ENCODE measurements at places on chromosomes 1 and 21.

DNA sequence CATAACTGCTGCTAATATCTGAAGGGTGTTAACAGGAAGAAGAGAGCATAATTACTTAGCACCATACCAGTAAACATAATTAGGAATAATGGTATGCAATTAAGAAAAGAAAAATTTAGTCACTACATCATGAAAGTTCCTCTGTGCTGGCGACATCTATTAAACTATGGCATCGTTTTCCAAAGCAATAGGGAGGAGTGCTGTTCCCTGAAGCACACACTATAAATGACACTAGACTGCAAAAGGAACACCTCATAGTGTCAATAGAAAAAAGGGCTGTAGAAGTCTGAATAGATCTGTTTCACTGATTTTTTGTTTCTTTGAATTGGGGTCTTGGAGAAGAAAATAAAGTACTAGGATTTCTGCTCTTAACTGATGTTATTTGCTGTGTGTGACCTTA, 773.6 kb upstream of the B3GALT2 start:
- DNase-seq: no peak

DNA sequence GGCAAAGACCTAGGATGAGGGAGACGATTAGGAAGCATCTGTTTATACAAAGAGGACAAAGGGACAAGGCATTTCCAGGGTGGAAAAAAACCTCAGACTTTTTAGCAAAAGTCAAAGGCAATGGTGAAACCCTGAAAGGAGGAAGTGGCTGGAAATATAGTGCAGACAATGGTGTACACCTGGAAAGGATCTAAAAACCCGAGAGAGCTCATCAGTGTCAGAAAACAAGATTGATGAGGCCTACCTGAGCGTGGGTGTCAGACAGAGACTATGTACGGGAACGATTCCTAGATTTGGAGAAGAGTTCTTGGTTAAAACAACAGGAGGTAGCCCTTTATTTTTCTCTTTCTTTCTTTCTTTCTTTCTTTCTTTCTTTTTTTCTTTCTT, 68.8 kb upstream of the HUNK start:
- DNase-seq: no peak

GRCh38 chr1:37958690-37959089, 11.8 kb upstream of the INPP5B start:
- no peak for DNase-seq

DNA sequence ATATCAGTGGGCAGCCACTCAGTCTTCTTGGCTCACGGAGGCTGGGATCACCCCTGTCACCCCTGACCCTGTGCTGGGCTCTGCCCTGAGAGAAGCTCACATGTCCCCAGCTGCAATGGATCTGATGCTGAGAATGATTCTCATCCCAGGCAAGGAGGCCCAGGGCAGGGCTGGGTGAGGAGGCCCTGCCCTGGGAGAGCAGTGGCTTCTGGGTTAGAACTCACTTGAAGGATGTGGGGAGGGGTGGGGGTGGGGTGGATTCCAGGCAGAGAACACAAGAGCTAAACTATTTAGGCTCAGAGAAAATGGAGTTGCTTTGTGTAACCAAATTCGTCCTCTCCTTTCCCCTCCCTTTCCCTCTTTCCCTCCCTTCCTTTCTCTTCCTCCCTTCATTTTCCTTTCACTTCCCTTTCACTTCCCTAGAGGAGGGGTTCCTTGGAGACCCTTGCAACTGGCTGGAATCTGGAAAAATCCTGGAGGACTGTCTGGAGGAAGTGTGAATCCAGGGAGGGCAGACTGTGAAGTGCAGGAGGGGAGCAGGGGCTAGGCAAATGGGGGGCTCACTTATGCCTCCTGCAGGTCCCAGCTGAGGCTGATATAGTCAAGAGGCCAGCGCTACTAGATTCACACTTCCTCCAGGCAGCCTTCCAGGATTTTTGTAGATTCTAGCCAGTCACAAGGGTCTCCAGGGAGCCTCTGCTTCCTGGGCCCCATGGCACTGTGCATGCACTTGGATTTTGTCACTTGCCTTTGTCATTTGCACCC, 47.0 kb downstream of the IGSF21 start:
- DNase-seq: no peak

DNA sequence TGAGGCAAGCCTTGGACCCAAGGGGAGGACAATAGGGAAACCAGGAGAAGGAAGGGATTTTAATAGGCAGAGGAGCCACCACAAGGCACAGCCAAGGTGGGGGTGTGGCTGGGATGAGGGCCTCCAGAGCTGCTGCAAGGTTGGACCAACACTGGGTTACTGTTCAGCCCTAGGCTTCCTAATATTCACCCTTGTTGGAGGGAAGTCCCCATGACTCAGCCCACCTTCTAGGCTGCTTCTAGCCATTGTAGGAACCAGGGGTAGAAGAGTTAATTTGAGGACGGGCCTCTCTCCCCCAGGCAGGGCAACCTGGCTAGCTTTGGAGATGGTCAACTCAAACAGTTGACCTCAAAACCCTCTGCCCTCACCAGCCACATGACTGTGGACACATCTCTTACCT, 59.5 kb downstream of the KCNN3 start:
- no peak for DNase-seq

DNA sequence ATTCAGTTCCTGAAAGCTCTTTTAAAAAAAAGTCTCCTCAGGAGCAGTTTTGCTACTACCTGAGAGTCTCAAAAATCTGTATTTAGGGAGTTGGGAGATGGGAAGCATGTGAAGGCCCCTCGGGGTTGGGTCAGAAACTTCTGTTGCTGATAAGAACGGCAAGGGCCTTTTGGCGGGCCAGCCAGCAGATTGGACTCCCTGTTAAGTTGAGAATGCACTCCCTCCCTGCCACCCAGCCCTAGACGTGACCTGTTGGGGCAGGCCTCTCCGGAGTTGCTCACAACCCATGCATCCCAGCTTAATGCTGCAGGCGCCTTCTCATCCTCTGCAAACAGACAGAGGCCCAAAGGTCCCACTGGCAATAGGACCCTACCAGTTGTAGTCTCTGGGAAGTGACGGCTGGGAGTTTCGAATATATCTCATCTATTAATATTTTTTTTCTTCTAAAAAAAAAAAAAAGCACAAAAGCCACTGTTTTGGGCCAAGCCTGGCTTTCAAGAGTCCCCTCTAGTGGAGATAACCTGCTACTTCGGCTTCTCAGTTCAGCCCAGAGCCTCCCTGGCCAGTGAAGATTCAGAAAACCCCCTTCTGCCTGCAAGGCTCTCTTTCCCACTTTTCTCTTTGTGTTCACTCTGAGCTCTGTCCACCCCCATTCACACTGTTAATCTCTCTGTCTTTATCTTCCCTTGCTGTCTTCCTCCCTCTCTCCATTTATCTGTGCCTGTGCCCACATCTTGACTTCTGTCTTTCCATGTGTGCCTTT, 5.3 kb downstream of the PLXNA2 start:
- DNase-seq: no peak

DNA sequence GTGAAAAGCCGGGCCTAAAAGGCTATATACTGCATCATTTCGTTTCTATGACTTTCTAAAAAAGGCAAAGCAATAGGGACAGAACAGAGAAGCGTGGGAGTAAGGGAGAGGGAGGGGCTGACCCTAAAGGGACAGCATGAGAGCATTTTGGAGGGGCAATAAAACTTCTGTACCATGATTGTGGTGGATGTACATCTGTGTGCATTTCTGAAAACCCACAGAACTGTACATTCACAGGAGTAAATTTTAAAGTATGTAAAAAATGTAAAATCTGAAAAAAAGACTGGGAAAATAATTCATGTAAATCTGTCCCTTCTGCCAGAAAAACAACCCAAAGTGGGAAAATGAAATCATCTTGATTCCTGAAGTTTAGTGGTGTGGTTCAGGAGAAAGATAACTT, 235.4 kb downstream of the CENPF start:
- no peak for DNase-seq

DNA sequence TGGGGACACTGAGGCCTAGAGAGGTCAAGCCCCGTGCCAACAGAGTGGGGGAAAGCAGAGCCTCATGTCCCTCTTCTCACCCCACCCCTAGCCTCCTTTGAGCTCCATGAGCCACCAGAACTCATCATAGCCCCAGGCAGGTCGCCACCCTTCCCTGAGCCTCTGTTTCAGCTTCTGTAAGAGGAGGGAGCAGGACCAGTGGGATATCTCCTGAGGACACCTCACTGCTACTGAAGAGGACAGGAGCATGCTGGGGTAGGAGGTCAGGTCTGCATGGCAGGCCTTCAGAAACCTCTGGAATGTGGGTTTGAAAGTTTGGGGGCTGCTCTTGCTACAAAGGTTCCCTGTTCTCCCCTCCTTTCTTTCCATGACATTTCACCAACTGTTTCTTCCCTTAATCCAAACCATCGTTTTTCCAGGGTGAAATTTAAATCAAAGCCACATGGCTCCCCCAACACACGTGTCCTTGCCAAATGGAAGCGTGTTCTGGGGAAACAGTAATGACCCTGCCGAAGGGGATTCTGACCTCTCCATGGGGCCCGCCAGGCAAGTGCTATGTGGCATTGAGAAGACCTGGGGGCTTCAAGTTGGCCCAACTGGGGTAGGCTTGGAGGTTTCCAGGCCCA, 88.1 kb upstream of the RUNX3 start:
- DNase-seq: no peak

GRCh38 chr1:6448749-6449631, 17.0 kb downstream of the TNFRSF25 start:
- DNase-seq: no peak

- no peak for DNase-seq
These were observed 1.1 kb downstream of the DFFB start for GRCh38 chr1:3858231-3858981.

GRCh38 chr1:166511761-166512160, 327.5 kb upstream of the POGK start:
- no peak for DNase-seq

DNA sequence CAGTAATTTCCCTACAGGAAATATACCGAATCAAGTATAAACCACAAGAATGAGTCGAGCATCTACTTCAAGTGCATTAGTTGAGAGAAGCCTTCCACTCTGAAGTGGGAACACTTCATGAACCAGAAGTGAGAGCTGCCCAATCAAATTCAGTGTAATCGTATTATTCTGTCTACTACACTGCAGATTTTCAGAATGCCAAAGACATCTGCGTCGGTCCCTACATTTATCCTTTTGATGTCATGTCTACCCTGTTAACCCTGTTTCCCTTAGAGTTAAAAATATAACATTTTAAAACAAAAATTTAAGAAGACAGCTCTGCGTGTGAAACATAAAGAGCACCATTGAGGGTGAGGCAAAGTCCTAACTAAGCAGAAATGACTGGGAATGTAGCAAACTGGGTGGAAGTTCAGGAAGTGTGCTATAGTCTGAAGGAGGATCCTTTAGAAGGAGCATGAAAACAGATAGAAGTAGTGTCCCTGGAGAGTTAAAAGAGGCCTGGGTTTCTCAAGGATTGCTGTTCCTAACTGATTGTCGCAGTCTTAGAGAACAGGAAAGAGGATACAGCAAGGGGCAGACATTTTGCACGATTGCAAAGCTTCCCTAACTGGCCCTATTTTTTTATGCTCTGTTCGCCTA, 291.2 kb downstream of the PTPRC start:
- DNase-seq: no peak

GRCh38 chr1:214514032-214514818, 37.2 kb downstream of the PTPN14 start:
- no peak for DNase-seq

DNA sequence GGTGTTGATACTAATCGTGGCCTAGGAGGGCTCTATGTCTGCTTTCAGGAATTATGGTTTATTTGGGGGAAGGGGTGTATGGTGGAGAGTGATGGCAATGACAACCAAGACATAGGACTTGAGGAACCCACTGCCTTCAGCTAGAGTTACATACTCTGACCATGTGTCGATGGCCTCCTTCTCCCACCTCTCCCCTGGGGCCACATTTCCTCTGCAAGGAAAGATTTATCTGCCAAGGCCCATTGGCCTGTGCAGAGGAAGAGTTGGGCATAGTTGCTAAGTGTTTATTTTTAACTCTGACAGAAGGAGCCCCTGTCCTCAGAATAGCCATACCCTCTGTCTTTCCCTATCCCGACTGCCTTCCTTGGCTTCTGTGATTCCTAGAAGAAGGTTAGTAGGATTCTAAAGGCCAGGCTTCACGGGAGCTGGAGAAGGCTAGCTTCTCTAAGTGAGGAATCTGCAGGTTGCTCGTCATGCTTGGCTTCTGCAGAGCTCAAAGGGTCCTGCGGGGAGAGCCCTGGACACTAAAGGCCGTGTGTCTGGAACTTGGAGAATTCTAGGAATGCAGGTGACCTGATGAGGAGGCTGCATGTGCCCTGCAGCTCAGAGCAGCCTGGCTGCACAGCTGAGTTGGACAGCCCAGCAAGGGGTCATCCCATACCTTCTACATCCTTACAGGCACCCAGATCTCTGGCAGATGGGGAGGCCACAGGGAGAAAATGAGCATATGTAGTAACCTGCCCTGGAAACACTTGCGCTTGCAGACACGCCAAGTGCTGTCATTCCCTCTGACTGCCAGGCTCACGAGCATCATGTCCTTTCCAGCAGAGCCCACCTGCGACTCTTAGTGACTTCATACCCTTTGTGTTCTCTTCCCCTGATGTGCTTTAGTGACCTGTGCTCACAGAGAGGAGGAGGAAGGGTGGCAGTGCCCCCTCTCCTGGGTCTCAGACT, 9.7 kb downstream of the MAPKAPK2 start:
- no peak for DNase-seq

- no peak for DNase-seq
These were observed 13.3 kb downstream of the H6PD start for GRCh38 chr1:9247894-9248293.

- DNase-seq: no peak
These were observed 760.1 kb upstream of the NEGR1 start for GRCh38 chr1:73042403-73042802.

GRCh38 chr1:57158604-57158998, 192.8 kb upstream of the C8B start:
- DNase-seq: no peak

GRCh38 chr1:3879787-3880428, 20.2 kb downstream of the C1orf174 start:
- DNase-seq: no peak

DNA sequence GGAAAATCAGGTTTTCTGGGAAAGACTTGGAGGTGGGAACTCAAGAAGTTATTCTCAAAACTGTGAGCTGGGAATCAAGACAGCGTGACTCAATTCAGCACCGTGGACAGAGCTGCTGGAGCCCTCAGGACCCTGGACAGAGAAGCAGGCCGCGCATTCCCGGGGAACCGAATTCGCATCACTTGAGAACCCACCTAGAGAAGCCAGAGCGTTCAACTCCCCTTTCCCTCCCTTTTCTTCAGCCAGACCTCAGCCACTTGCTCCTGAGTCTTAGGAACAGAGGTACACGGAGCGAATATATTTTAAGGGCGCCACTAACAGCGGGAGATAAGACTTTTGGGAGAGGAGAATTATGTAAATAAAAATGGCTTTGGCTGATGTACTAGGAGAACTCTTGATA, 2.0 kb upstream of the LIN28A start:
- DNase-seq: peak; percentile 66

GRCh38 chr21:38952890-38953289, 147.2 kb downstream of the ETS2 start:
- no peak for DNase-seq

DNA sequence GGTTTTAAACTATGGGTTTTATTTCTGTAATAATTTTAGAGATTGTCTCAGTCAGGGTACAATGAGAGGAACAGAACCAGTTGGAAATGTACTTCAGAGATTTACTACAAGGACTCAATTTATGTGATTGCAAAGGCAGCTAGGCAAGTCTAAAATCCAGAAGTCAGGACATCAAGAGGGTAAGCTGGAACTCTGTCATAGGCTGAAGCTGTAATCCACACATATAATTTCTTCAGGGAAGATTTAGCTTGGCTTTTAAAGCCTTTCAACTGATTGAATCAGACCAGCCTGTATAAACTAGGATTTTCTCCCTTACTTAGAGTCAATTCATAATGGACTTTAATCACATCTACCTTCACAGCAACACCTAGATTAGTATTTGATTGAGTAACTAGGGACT, 24.3 kb upstream of the LELP1 start:
- DNase-seq: no peak

GRCh38 chr1:180208264-180208663, 21.8 kb upstream of the LHX4 start:
- DNase-seq: no peak
